A375 (cell line): ENCODE measurements at places on chromosomes 11 and 22. TPM values are rescaled to one million over a fixed set of nuclear protein-coding genes. Genes with fewer than 3 reads are reported as not detected.

CHRNA10 gene
- 0.41 and 1.4 TPM in 2 replicates for total RNA-seq

MYOD1 gene
- not detected in 2 replicates for total RNA-seq

ST14 gene
- 0.11 and 0.15 TPM in 2 replicates for total RNA-seq

USH1C gene
- not detected in 2 replicates for total RNA-seq

CTSW gene
- total RNA-seq, result 0.24 and 0.41 TPM in 2 replicates

PPFIBP2 gene
- 0.19 and 3.6 TPM in 2 replicates for total RNA-seq

ANGPTL5 gene
- not detected in 2 replicates for total RNA-seq

OR6A2 gene
- total RNA-seq, result 0.11 and 0.19 TPM in 2 replicates

MPPED2 gene
- total RNA-seq, result not detected in 2 replicates

SPINDOC gene
- total RNA-seq, result 53.4 and 61.5 TPM in 2 replicates

CLDN5 gene
- total RNA-seq, result not detected in 2 replicates

LRRC32 gene
- not detected in 2 replicates for total RNA-seq
